ENCODE measurements at places on chromosomes 7 and 10.

GRCh38 chr7:51233374-51233773 lies 83.2 kb downstream of the COBL start:
- no peak for DNase-seq

DNA sequence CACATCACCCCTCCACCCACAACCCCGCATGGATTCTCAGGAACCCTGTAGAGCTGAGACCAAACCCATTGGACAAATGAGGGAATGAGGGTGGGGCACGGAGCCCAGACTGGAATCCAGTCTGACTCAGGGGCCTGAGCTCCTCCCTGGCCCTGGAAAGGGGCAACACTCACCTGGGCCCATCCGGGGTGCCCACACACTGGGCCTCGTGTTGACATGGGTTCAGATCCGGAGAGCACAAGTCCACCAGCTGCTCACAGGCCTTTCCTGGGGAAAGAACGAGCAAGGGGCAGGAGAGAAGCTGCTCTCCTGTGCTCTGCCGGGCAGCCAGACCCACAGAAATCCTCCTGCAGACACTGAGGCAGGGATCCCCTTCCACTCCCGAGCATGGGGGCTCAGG lies 172.2 kb downstream of the SLIT1 start:
- DNase-seq: no peak

DNA sequence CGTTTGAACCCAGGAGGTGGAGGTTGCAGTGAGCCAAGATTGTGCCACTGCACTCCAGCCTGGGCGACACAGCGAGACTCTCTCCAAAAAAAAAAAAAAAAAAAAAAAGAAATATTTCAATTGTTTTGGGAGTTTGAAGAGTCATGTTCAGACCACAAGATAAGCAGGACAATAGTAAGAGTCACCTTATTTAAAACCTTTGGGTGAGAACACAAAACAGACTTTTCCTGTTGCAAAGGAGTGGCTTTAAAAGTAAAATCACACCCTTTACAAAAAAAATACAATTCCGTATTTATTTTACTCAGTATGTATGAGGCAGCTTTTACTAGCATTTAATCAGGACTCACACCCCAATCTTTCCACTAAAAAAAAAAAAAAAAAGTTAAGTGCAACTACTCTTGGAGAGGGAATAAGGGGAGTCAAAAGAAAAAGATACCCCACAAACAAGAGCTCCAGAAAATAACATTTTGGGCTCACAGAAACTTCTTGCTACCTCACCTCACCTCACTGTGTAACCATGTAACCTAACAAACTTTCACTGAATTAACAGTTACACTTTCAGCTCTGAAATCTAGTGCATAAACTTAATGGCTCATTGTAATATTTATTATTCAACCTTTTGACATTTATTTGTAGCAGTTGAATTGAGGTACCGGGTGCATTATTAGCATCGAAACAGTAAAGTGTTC lies 11.2 kb downstream of the SKIDA1 start:
- DNase-seq: no peak

- no peak for DNase-seq
These were observed 424.1 kb upstream of the GALNT17 start for GRCh38 chr7:70707823-70708243.

- no peak for DNase-seq
These were observed 40.3 kb downstream of the NEURL1 start for GRCh38 chr10:103533827-103534226.

DNA sequence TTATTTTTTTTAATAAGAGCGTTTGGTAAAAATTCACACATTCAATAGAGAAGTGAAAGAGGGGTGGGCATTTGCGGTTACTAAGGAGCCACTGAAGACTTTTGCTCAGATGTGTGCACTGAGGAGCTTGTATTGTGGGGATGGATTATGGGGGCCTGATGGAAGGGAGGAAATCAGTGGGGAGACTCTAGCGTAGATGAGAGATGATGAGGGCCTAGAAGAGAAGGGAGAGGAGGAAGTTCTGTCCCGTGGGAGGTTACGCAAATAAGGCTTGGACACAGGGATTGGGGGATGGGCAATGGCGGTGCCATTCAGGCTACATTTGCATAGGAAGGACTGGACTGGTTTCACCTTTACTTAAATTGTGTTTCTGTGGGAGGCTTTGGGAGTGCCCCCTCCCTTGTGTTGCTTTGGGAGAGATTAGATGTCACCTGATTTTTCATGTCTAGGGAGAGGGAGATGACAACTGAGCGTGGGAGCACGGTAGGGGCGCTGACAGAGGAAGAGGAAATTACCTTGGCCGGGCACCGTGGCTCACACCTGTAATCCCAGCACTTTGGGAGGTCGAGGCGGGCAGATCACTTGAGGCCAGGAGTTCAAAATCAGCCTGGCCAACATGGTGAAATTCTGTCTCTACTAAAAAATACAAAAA lies 2.2 kb upstream of the HIP1 start:
- DNase-seq: no peak

- DNase-seq: no peak
These were observed 179.7 kb upstream of the MALRD1 start for GRCh38 chr10:18868919-18869318.

DNA sequence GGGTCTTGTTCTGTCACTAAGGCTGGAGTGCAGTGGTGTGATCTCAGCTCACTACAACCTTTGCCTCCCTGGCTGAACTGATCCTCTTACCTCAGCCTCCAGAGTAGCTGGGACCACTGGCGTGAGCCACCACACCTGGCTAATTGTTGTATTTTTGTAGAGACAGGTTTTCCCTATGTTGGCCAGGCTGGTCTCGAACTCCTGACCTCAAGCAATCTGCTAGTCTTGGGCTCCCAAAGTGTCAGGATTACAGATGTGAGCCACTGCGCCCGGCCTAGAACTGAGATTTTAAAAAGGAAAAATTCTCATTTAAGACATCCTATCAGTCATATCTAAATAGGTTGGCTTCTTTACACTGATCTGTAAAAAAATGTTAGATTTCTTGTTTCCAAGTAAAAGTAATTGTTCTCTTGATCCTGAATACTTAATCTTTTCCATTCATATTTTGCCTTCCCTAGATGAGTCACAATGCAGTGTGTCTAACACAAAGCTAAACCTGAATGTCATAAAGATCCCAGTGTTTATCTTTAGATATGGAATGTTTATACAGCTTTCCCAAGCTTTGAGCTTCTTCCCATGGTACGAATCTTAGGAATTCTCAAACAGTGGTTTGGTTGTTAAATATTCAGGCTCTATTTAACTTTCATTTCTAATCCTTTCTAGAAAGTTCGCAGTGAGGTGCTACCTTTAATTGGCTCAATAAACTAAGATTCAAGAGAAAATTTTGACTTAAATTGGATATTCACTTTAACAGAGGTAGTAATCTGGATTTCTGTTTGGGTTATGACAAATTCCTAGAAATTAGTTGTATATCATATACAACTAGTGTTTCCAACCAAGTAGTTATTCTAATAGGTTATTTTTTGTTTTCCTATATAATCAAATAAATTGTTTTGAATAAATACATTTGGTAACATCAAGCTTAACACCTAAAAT lies 12.1 kb upstream of the LAMB1 start:
- DNase-seq: no peak

GRCh38 chr10:97771913-97772823 lies at the start of gene SFRP5:
Gene SFRP5, minus strand, starts transcription at chr10:97771999. Its CDS starts 166 bp downstream, at chr10:97771833.
- DNase-seq: no peak

DNA sequence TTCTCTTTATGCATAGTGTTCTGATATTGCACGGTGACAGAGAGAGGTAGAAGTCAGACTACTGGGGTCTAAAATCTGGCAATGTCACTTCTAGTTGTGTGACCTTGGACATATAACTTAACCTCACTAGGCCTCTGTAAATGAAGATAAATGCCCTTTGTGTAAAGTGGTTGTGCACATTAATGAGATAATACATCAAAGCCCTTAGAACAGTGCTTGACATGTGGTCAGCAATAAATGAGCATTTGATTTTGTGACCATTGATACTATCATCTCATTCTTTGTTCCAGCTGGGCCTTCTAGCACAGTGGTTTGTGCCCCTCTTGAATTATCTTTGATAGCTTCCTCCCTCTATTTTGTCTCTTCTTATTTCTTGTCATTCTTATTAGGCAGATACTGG lies 74.1 kb upstream of the C10orf90 start:
- DNase-seq: no peak

- no peak for DNase-seq
These were observed 494.5 kb downstream of the DNAJB6 start for GRCh38 chr7:157831143-157831905.

- DNase-seq: no peak
These were observed 341.4 kb upstream of the PODXL start for GRCh38 chr7:131897790-131898165.

- no peak for DNase-seq
These were observed 5.5 kb upstream of the FAM131B start for GRCh38 chr7:143367972-143368371.

- DNase-seq: no peak
These were observed 4.2 kb downstream of the PURB start for GRCh38 chr7:44881066-44881600.

DNA sequence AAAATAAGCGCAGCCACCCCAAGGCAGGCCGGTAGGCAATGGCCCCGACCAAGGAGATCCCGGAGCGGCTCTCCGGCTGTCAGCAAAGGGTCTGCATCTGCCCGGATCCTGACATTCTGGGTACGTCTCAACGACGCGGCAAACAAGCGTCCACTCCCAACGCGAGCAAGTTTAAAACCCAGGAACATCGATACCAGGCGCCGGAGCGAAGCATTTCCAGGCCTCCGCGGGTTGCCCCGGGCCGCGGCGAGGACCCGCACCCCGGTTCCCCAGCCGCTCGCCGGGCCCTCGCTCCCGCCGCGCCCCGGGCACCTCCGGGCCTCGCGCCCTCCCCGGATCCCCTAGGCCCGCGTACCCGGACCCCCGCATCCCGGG lies 453 bp downstream of the URGCP start:
- no peak for DNase-seq

GRCh38 chr7:91344911-91345310 lies 80.7 kb downstream of the FZD1 start:
- no peak for DNase-seq

- no peak for DNase-seq
These were observed 93.6 kb downstream of the VOPP1 start for GRCh38 chr7:55478700-55479099.

GRCh38 chr7:70178211-70178610 lies 579.9 kb downstream of the AUTS2 start:
- no peak for DNase-seq

GRCh38 chr10:62912086-62912485 lies 95.9 kb upstream of the EGR2 start:
- no peak for DNase-seq

DNA sequence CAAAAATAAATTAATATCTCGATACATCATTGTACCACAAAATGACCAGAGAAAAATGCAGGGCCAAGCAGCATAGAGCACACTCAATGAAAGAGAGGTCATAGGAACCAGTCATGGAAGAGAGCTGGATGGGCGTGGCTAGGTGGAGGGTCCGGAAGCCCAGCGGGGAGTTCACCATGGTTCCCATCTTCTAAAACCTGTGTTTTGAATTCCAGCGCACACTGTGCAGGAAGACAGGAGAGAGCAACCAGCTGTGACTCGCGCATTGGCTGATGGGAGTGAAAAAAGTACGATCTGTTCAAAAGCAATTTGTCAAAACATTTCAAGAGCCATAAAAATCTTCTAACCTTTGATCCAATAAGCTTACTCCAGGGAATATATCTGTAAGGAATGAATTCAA lies 125.2 kb upstream of the NANOS1 start:
- DNase-seq: no peak

- no peak for DNase-seq
These were observed 121.9 kb downstream of the INPP5A start for GRCh38 chr10:132659206-132660091.

DNA sequence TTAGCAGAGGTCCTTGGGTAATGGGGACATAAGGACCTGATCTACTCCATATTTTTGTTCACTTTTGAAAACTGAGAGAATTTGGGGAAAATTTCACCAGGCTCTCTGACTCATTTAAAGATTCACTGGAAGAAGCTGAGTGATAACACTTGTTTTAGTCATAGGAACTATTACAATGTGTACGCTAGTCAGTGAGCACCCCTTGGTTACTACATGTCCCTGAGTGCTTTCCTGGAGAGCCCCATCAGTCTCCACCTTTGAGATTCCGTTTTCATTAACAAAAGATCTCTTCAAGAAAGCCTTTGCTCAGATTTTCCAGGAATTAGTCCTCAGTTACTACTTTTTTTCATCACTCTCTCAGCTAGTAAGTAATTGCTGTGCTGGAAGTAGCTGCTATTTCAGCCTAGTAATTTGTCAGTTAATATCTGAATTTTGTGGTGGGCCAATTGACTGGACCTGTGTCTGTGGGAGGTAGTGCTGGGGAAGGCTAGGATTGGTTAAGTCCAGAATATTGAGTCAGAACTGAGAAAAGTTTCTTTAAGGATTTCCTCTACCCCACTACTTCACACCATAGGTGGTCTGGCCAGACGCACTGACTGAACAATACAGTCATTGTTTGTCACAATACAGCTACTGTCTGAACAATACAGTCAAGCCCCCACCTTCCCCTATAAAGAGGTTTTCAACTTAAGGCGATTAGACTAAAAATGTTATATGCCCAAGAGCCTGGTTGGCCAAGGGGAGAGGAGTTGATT lies 235.0 kb downstream of the CCDC7 start:
- no peak for DNase-seq

GRCh38 chr10:1293636-1294435 lies 237.7 kb downstream of the WDR37 start:
- no peak for DNase-seq

DNA sequence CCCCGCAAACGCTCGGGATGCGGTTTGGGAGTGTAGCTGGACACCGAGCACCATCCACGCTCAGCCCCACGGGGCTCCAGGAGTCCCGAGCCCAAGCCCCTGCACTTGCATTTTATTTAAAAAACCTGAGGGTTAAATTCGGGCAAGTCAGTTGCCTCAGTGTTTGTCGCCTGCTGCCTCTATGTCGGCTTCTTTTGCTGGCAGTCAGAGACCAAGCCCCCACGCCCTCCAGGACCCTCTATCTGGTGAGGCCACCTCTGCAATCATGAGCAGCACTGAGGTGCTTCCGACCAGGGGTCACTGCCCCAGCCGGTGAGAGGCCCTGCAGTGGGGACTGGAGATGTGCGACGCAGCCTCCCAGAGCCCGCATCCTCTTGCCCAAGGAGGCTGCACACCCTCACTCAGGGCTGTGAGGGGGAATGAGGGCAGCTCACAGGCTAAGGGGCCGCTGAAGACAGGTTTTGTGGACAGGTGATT lies 13.3 kb upstream of the ZNF273 start:
- DNase-seq: no peak

GRCh38 chr7:113636727-113637421 lies 281.9 kb downstream of the PPP1R3A start:
- DNase-seq: no peak

DNA sequence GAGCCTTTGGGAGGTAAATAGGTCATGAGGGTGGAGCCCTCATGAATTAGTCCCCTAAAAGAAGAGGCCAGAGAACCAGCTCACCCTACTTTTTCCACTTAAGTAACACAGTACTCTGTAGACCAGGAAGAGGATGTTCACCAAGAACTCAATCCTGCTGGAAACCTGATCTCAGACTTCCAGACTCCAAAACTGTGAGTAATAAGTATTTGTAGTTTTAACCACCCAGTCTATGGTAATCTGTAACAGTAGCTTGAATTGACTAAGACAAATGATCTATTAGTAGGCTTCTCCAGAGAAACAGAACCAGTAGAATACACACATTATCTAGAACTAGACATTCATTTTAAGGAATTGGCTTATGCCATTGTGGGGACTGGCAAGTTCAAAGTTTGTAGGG lies 51.5 kb downstream of the ANKMY2 start:
- DNase-seq: no peak

- DNase-seq: no peak
These were observed 6.4 kb downstream of the WEE2 start for GRCh38 chr7:141714571-141714970.

- no peak for DNase-seq
These were observed 44.9 kb downstream of the MINDY3 start for GRCh38 chr10:15815242-15815885.
